ENCODE measurements at places on chromosomes 12 and 14.

GRCh38 chr14:67517083-67517482 lies 16.0 kb upstream of the PLEKHH1 start:
- peak; percentile 37 for DNase-seq

DNA sequence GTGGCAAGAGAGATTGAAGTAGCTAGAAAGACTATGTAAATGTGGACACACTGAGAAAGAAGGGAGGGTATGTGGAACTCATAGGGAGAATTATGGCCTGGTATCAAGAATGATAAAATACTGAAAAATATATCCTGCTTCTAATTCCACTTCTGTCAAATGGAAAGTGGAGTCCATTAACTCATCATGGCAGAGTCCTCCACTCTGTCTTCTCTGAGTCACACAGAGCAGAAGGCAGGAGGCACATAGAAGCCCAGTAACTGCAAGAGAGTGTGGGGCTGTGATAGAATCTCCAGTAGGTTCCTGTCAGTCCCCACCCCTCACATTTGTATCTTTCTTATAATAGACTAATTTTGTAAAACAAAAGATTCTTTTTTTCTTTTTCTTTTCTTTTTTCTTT lies 223.7 kb downstream of the AKAP6 start:
- DNase-seq: no peak

GRCh38 chr12:79381248-79382208 lies 309.2 kb downstream of the PAWR start:
- DNase-seq: peak; percentile 26

- no peak for DNase-seq
Observed at GRCh38 chr12:26271889-26272492, 76.6 kb downstream of the SSPN start.

- peak; percentile 17 for DNase-seq
Observed at GRCh38 chr14:94451091-94451771, 1.4 kb downstream of the SERPINA11 start.

DNA sequence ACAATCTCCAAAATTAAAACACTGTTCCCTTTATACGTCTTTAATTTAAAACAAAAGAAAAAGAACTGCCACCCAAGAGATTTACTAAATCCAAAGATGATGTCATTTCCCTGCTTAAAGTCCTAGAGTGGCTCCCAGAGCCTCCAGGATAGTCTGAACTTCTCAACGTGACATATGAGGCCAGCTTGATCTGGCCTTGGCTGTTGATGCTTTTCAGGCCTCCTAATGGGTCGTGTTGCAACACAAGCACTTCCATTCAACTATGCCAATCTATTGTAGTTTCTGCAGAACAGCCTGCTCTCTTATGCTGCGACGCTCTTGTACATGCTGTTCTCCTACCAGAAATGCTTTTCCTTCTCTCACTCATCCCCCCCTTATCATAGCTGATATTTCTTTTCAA lies 35.7 kb downstream of the LGR5 start:
- peak; percentile 30 for DNase-seq

- no peak for DNase-seq
Observed at GRCh38 chr14:26255213-26255612, 342.6 kb downstream of the NOVA1 start.

DNA sequence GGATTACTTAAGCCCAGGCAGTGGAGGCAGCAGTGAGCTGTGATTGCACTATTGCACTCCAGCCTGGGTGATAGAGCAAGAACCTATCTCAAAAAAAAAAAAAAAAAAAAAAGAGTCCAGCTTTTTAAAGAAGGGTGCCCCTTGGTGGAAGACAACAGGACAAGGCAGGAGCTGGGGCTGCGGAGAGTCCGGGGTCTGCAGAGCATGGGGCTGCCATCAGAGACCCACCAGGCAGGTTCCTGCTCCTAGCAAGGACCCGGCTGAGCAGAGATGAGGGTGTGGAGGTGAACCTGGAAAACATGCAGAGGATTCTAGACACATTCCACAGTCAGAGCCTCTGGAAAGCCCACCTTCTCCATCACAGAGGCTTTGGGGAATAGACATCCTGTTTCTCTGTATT lies 21.0 kb upstream of the CIPC start:
- no peak for DNase-seq

- DNase-seq: peak; percentile 66
Observed at GRCh38 chr12:69070319-69071090, 137.5 kb upstream of the CPM start.

DNA sequence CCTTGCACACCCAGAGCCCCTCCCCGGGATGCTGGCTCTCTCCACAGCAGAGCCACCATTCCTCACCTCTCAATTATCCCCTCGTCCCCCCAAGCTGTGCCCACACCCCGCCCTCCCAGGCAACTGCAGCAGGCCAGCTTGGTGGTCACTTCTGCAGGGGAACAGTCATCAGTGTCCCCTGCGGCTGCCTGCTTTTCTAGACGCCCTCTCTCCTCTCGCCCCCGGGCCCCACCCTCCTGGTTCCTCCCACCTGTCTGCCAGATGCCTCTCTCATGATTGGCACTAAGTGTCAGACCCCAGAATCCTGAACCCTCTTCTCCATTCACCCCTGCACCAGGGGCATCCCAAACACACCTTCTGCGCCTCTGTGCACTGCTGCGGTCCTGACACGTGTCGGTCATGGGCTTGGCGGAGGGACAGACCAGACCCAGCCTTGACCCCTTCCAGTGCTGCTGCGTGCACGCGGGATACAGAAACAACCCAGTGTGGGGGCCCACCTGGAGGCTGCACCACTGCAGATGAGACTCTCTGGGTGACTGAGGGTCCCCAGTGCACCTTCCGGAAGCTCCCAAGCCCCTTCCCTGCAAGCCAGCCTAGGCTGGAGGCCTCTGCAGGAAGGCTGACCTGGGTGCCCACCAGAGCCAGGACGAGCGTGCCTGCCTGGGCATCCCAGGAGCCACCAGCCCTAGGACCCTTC lies 99.5 kb downstream of the SETD3 start:
- no peak for DNase-seq

DNA sequence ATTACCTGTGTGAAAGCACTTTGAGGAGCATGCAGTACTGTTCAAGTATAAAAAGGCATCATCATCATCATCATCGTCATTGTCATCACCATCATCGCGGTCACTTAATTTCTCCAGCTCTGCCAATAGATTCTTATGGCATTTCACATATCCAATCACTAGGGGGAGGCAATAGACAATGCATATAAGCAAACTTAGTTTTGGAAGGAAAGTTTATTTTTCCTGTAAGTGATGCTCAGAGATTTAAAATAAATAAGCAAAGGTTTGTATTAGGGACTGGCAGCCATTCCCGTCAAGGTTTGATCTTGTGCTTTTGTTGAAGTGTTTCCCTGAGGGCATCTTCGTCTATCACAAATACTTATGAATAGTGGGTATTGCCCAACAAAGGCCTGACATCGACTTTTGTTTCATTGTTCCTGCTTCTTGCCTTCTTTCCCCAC lies 127.4 kb downstream of the KTN1 start:
- DNase-seq: peak; percentile 40

- peak; percentile 49 for DNase-seq
Observed at GRCh38 chr12:6752167-6752920, 597 bp downstream of the MLF2 start.

DNA sequence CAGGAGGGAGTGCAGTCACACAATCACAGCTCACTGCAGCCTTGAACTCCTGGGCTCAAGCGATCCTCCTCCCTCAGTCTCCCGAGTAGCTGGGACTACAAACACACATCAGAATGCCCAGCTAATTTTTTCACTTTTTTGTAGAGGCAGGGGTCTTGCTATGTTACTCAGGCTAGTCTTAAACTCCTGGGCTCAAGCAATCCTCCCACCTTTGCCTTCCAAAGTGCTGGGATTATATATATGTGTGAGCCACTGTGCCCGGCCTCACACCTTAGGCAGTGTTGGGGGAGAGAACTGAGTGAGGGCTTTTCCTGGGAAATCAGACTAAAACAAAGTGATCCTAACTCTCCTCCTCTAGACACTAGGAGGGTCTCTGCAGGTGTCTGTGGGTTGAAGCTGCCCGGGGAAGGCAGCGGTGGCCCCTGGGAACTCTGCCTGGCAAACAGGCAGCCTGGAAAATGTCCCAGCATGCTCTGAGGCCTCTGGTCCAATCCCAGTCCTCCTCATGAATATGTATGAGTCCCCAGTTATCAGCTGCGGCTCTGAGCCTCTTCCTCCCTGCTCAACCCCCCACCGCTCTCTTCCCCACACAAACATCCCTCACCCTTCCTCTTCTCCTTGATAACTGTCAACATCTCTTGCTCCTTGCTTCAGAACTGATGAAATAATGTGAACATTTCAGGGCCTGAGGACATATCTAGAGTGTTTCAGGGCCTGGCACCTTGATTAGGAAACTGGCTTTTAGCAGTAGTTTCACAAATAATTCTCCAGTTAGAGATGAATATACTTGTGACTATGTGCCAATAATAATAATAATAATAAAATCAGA lies 7.9 kb upstream of the NAA25 start:
- DNase-seq: peak; percentile 89

- no peak for DNase-seq
Observed at GRCh38 chr12:70736351-70737133, 99.3 kb upstream of the PTPRB start.

DNA sequence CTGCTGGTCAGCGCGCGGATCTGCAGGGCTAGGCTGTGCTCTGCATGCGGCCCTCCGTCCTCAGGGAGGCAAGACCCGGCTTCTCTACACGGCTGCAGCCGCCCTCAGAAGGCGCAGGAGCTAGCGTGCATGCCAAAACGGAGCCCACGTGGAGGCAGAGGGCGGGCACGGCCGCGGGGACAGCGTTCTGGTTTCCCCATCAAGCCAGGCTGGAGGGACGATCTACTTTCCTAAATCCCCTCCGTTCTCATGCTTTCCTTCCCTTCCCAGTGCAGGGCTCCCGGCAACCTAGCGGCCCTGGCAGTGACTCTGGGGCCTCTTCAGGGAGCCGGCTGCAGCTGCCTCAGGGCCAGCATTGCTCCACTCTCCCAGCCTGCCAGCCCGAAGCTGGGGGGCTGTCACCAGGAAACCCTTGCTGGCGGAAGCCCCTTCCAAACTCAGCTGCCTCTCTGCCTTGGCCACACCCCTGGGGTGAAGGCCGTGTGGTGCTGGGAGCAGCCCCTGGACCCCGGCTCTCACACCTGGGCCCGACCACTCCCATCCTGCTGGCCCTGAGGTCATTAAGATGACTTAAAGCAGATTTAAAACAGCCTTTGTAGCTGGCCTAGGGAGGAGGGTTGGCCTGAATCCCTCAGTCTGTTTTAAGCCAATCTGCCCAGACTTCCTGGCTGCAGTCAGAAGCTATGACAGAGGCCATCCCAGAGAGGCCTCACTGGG lies 9.2 kb upstream of the GOLGA3 start:
- no peak for DNase-seq

- DNase-seq: no peak
Observed at GRCh38 chr14:85336817-85337216, 193.1 kb upstream of the FLRT2 start.

GRCh38 chr12:128729628-128730121 lies 94.1 kb downstream of the SLC15A4 start:
- no peak for DNase-seq

DNA sequence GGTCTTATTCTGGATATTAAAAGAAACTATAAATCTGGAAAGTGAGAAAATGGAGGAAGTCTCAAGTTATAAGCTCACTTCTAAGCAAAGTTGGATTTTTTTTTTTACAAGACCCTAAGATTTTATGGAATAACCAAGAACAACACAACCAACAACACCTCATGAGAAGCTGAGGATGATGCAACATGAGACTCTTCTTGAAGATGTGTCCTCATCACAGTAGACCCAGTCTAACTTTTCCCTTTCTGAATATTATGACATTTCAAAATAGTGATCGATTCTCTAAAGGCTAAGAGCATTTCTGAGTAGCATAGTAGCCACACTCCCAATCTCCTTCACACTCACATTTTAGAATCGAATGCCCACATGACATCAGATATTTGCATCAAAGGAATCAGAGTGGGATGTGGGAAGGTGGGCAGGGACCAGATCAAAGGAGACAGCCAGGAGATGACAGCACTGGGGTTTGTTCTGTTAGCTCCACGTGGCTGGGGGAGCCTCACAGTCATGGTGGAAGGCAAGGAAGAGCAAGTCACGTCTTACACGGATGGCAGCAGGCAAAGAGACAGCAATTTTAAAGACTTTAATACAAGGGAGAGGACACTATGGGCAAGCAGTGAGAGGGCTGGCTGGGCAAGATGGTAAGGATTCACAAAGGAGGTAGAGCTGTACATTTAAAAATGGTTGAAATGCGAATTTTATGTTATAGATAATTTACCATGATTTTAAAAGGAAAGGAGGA lies 90.7 kb upstream of the MYL2 start:
- no peak for DNase-seq

GRCh38 chr12:117749431-117749830 lies 219.4 kb downstream of the KSR2 start:
- no peak for DNase-seq

DNA sequence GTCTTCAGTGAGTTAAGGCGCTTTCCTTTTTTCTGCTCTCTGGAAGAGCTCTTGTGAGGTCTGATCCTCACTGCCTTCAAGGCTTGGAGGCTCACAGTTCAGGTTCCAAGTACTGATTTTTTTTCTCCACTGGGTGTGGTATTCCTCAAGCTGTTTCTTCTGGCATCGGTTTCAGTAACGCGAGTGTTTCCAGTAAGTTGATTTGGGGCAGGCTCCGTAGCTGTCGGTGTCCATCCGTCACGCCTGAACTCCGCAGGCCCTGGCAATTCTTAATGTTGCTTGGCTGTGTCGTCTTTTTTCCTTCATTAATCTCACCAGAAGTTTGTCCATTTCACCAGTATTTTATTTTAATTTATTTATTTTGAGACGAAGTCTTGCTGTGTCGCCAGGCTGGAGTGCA lies 30.6 kb downstream of the LRCOL1 start:
- DNase-seq: no peak

- no peak for DNase-seq
Observed at GRCh38 chr12:77514511-77514910, 316.2 kb upstream of the NAV3 start.

DNA sequence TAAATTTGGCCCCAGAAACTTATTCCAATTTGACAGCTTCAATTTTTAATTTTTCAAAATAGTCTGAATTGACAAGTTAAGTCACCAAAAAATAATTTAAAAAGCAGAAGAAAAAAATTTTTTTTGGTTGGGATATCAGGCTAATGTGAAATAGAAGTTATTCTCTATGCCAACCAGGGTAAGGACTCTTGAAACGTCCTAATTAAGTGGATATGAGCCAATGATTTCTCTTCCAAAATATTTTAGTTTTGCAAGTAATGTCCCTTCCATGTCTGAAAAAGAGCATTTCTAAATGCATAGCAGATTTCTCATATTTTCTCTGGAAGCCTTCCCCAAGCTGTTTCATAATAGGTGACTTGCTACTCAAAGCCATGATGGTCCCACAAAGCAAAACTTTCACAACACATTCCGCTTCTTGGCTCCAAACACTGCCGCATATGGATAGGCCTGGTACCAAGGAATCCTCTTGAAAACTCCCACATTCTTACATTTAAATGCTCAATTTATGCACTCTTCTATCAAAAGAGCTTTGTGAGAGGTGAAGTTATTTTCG lies 65.1 kb downstream of the SIX6 start:
- DNase-seq: no peak

GRCh38 chr12:110501399-110501751 lies 536 bp downstream of the VPS29 start:
- no peak for DNase-seq

- DNase-seq: peak; percentile 97
Observed at GRCh38 chr12:110124269-110124995, at the start of gene IFT81. Gene IFT81 (plus strand): TSS chr12:110124357. CDS start chr12:110127381, 3,024 bp downstream.

Data from retina (tissue), 1 donor.